Effector CD4-positive, alpha-beta T cell (primary cell): ENCODE measurements at places on chromosomes 12 and 14.

DNA sequence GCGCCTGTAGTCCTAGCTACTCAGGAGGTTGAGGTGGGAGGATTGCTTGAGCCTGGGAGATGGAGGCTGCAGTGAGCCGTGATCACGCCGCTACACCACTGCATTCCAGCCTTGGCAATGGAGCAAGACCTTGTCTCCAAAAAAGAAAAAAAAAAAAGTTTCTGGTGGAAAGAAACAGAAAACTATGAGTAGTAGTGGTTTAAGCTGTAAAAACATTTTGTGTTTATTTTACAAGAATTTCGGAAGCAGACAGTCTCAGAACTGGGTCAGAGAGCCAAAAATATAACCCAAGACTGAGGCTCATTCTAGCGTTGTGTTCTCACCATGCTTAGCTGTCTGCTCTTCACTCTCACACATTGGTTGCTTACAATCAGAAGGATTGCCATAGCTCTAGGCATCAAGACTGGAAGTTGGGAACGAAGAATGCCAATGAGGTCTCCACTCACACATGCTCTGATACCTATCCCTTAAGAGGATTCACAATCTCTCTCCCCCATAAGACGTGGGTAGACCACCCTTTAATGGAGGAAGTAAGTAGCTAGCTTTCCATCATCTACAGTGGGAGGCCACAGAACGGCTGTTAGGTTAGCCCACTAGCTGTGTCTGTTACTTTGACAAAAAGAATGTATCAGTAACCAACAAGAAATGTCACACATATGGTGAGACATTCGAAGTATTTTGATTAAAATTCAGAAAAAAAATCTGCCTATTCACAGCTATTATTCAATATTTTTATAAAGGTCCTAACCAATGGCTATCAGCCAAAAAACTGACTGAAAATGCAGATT, 117.6 kb upstream of the RASSF8 start:
- DNase-seq = no peak

DNA sequence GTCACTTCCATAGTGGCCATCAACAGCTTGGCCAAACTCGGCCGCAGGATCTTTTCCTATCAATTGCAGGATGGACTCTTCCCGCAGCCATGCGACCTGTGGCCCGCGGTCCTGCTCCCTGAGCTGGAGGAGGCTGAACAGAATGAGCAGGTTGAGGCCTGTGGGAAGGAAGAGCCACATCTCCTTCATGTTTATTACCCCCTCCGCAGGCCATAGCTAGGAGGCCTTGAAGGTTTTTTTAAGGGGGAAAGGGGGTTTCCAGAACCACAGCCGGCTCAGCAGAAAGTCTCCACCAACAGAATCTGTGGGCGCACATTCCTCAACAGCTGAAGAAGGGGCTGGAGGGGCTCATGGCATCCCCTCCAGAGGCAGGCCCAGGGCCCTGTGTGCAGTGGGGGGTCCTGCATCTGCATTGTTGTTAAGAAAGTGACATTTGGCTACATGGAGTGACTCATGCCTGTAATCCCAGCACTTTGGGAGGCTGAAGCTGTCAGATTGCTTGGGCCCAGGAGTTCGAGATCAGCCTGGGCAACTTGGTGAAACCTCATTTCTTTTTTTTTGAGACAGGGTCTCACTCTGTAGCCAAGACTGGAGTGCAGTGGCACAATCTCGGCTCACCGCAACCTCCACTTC, 25.2 kb upstream of the PPP1R13B start:
- no peak for DNase-seq

DNA sequence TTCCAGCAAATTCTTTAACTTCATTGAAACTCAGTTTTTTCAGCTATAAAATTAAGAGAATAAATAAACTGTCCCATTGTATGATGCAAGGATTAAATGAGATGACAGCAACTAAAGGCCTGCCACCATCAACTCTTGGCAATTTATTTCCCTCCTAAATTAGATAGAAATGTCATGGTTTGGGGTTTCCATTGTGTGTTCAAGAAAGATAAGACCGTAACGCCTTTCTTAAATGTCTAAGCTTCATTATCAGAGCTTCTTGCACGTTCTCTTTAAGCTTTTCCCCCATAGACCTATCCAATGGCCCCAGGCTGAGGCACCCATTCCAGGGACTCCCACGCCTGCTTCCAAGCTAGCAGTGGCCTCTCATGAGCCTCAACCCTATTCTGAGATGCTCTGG, 281.9 kb downstream of the CACNA1C start:
- no peak for DNase-seq

- no peak for DNase-seq
Measured at GRCh38 chr12:52181746-52182145, 10.1 kb downstream of the KRT80 start.

- DNase-seq = no peak
Measured at GRCh38 chr14:72024043-72024407, 91.8 kb downstream of the RGS6 start.

DNA sequence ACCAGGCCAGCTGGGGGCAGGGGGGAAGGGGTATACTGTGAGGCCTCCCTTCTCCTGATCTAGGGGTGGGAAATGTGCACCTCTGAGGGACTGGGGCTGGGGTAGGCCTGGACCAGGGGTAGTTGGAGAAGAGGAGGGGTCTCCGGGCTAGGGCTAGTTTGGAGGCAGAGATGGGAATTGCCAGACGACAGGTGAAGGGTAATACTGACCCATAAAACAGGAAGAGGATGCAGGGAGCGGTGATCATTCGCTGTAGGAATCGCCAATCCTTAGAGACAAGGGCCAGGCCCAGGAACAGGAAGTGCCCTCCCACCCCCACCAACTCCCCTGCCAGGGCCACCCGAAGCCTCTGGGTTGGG, 4.4 kb downstream of the SLC22A17 start:
- no peak for DNase-seq

GRCh38 chr14:54805070-54805444, 97.6 kb downstream of the GCH1 start:
- no peak for DNase-seq

DNA sequence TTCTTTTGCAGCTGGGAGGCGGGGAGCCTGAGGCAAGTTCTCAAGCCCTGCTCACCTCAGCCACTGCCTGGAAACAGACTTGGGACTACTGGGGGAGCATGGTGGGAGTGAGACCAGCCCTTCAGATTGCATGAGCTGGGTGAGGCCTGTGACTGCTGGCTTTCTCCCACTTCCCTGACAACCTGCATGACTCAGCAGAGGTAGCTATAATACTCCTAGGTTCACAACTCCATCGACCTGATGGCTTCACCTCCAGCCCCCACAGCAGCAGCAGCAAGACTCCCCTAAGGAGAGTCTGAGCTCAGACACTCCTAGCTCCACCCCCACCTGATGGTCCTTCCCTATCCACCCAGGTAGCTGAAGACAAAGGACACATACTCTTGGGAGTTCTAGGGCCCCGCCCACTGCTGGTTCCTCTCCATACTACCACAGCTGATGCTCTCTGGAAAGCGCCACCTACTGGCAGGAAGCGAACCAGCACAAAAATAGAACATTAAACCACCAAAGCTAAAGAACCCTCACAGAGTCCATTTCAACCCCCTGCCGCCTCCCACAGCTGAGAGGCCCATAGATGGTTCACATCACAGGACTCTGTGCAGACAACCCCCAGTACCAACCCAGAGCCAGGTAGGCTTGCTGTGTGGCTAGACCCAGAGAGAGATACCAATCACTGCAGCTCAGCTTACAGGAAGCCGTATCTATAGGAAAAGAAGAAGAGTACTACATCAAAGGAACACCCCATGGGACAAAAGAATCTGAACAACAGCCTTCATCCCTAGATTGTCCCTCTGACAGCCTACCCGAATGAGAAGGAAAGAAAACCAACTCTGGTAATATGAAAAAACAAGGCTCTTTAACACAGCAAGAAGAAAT, 68.7 kb downstream of the RPAP3 start:
- DNase-seq = peak; percentile 10

GRCh38 chr14:57405562-57405961, 15.2 kb downstream of the NAA30 start:
- DNase-seq = no peak

DNA sequence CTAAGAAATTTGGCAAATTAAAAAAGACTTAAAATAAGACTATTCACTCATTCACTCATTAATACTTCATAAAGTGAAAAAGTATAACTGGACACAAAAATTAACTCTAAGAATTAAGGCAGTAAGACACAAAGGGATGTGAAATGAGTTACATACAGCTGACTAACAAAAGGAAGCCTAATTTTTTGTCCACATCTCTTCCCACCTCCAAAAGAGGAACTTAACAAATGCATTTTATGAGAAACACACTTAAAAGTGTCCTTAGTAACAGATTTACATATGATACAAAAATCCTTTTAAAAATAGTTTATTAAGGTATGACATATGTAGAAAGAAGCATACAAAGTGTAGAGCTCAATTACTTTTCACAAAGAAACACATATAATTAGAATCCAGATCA, 88.9 kb downstream of the NUMB start:
- no peak for DNase-seq

GRCh38 chr14:53842938-53843337, 113.7 kb downstream of the BMP4 start:
- no peak for DNase-seq

- DNase-seq = no peak
Measured at GRCh38 chr12:7557227-7557626, 53.6 kb upstream of the CD163 start.

GRCh38 chr14:38502239-38502638, 246.3 kb upstream of the CLEC14A start:
- no peak for DNase-seq

- DNase-seq = no peak
Measured at GRCh38 chr14:53027041-53027440, 76.2 kb upstream of the FERMT2 start.

DNA sequence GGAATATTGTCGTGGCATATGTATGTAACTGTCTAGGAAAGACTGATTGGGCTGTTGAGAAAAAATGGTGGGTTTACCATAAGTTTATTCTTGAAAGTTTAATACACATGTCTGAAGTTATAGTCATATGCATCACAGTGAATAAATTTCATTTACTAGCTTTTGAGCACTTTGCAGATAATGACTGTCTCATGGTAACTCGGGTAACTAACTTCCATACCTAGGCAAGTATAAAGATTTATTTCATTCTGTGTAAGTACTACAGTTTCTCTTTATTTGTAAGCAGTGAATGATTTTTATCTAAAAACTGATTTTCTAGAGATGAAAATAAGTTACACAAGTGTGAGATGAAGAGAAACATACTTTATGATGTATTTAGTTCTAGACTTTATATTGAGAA, 3.0 kb downstream of the USP15 start:
- DNase-seq = no peak

- DNase-seq = no peak
Measured at GRCh38 chr14:51600658-51601057, 51.1 kb upstream of the FRMD6 start.

- DNase-seq = no peak
Measured at GRCh38 chr12:29838768-29839167, 55.0 kb upstream of the TMTC1 start.

DNA sequence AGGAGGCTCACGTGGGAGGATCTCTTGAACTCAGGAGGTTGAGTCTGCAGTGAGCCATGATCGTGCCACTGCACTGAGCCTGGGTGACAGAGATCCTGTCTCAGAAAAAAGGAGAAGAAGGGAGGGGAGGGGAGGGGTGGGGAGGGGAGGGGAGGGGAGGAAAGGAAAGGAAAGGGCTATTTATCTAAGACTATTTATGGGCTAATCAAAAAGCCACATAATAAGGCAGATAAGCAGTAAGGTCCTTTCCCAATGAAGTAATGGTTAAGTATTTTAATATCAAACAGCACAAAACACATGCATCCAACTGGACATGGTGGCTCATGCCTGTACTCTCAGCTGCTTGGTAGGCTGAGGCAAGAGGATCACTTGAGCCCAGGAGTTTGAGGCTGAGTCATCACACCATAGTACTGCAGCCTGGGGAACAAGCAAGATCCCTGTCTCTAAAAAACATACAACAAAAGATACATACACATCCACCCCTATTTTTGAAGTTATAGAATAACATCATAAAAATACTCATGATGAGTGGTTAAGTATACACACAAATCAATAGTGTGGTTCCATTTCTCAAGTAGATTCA, 9.7 kb downstream of the PAWR start:
- DNase-seq = no peak

- no peak for DNase-seq
Measured at GRCh38 chr12:123105211-123105826, 45.6 kb downstream of the PITPNM2 start.

DNA sequence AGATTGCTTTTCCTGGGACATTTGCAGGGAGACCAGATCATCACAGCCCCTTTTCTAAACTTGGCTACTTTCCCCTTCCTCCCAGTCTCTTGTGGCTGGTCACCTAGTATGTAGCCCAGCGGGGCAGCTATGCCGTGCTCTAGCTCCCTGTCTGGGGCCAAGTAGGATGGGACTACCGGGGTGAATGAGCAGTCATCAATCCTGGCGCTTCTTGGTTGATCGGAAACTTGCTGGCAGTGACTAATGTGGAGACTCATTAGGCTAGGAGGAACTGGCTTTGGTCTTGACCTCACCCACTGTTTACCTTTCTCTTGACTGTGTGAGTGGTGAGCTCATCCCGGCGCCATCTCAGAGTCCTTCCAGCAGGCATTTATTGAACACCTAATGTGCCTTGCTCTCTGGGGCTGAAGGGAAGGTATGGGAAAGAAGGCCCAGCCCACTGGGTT, 15.9 kb downstream of the PLEKHG3 start:
- no peak for DNase-seq

DNA sequence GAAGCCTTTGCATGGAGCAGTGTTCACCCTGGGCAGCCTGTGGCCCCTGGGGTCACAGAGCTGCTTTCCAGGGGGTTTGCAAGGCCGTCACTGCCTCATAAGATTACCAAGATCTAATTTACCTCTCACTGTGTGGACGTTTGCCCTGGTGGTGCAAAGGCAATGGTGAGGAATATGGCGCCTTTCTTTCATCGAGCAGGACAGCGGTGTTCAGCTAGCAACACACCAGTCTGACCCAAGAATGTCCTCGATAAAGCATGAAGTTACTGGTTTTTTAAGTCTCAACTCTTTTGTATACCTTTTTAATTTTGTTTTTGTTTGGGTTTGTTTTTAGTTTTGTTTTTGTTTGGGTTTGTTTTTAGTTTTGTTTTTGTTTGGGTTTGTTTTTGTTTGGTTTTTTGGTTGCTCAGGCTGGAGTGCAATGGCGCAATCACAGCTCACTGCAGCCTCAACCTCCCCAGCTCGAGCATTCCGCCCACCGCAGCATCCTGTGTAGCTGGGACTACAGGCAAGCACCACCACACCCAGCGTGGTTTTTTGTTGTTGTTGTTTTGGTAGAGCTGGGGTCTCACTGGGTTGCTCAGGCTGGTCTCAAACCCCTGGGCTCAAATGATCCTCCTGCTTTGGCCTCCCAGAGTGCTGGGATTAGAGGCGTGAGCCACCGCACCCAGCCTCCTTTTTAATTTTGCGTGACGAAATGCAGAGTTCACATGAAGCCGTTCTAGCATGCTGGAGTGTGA, 57.9 kb downstream of the PPP2R5C start:
- DNase-seq = peak; percentile 74

GRCh38 chr14:76320975-76321374, 55.0 kb upstream of the ESRRB start:
- DNase-seq = no peak
